Activated naive CD4-positive, alpha-beta T cell (primary cell): ENCODE measurements at places on chromosomes 3 and 15.

GRCh38 chr3:190716961-190717360, 145.5 kb downstream of the GMNC start:
- no peak for DNase-seq

GRCh38 chr3:72114773-72115172, 329.8 kb upstream of the PROK2 start:
- DNase-seq = no peak

DNA sequence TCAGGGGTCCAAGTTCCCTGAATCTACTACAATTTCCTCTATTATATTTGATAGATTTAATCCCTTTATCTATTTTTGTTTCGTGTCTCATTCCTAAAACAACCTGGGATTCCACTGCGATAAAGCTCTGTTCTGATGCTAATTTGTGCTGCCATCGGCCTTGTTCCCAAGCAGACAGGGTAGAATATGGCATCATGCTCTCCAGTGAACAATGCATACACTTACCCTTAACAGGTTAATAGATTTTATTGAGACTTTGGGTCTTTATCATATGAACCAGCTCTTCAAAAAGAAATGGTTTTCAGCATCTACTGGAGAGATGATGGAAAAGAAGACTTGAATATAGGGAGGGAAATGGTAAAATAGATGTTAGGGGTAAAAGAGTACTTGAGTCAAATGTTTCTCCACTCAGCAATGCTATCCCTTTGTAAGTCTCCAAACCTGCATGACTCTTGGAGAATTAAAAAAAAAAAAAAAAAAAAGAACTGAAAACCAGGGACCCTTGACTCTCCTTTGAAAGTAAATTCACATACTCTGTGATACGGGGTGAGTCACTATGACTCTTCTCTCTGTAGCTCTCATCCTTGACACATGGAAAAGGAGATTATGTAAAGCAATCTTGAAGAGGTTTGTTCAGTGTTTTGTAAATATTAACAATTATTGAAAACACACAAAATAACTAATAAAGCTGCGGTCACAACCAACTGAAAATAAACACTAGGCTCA, 268.8 kb downstream of the ZBTB20 start:
- DNase-seq = no peak

DNA sequence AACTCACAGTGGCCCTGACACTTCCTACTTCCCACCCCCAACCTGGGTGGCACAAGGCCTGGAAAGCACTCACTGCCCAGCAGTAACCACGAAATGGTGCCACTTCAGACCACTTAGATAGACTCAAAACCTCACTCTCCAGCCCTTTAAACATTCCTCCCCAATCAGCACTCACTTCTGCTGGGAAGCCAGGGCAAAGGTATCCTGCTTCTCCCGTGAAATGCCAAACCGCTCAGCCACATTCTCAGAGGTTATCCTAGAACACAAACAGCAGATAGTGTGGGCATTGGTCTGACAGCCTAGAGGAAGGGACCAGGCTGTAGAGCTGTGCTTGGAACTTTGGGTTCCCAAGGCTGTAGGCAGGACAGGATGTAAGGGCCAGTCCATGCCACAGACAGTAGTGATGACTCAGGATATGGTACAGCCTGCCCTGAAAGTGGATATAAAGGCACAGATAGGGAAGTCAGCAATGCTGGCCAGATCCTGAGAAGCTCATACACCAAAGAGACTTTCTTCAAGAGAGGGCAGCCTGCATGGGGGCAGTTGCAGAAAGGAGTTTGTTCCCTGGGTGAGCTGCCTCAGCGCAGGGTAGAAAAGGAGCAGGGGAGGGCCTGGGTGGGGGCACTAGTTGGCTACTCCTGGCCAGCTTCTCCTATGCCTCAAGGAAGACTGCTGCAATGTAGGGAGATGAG, 9.2 kb downstream of the ACAA1 start:
- no peak for DNase-seq

- DNase-seq = no peak
Observed at GRCh38 chr3:14418296-14419250, 16.2 kb downstream of the SLC6A6 start.

- no peak for DNase-seq
Observed at GRCh38 chr15:99476413-99477222, 89.2 kb upstream of the MEF2A start.

DNA sequence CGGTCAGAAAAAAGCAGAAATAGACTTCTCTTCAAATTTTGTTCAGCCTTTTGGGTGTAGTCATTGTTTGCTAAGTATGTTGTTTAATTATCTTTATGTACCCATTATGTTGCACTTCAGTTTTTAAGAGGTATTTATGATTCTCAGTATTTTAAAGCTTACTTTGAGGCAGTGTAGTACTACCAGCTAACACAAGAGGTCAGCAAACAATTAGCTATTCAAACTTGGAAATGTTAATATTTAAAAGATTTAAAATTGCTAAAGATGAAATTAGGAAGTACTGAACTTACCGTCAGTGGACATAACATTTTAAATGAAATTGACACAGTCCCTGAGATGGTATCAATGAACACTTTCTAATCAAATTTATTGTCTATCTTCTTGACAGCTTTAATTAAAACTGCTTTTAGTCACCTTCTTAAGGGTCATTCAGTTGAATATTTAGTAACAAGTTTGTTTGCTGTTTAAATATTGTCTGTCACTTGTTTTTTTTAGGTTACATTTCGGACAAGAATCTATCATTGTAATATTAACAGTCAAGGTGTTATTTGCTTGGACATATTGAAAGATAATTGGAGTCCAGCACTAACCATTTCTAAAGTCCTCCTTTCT, 28.1 kb downstream of the NKIRAS1 start:
- no peak for DNase-seq

- DNase-seq = no peak
Observed at GRCh38 chr3:25679166-25679565, 14.5 kb upstream of the TOP2B start.

DNA sequence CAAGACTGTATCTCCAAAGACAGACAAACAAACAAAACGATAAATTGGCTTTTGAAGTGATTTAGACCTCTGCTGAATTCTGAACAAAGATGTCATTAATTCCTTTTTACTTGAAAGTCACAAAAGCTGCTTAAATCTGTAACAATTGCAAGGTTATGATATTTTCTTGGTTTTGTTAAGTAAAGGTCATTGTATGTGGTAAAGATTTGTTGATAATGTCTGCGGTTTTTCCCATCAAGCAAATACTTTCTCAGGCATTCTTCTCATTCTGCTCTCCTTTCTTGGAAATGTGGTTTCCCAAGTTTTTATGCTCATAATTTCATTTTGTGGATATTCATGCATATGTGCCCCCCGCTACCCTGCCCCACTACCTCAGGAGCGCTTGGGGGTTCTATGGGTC, 116.5 kb downstream of the SLMAP start:
- DNase-seq = no peak

- no peak for DNase-seq
Observed at GRCh38 chr3:43327582-43327979, 41.2 kb downstream of the SNRK start.

- DNase-seq = no peak
Observed at GRCh38 chr3:15443826-15444524, 16.6 kb downstream of the EAF1 start.

GRCh38 chr3:123997543-123997942, 5.6 kb upstream of the ROPN1 start:
- DNase-seq = no peak

DNA sequence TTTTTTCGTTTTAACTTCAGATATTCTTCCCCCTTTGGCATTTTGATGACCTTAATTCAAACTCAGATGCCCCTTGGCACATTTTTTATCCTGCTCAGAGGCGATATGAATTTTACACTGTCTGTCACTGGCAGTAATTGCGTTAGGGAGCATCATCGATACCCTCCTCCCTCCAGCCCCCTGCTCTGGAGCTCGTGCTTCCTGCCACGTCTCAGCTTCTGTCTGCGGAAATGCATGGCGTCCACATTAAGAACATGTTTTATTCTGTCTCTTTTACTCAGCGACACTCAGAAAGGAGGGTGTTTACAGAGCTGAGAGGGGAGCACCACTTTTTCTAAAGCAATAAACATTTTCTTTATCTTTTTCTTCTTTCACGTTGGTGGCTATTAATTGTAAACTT, 254.2 kb downstream of the EBLN2 start:
- no peak for DNase-seq

- no peak for DNase-seq
Observed at GRCh38 chr3:12424635-12425319, 59.5 kb upstream of the TSEN2 start.

GRCh38 chr15:58522865-58523264, 91.1 kb downstream of the LIPC start:
- DNase-seq = no peak

- DNase-seq = no peak
Observed at GRCh38 chr3:4935347-4935746, 43.9 kb upstream of the BHLHE40 start.

DNA sequence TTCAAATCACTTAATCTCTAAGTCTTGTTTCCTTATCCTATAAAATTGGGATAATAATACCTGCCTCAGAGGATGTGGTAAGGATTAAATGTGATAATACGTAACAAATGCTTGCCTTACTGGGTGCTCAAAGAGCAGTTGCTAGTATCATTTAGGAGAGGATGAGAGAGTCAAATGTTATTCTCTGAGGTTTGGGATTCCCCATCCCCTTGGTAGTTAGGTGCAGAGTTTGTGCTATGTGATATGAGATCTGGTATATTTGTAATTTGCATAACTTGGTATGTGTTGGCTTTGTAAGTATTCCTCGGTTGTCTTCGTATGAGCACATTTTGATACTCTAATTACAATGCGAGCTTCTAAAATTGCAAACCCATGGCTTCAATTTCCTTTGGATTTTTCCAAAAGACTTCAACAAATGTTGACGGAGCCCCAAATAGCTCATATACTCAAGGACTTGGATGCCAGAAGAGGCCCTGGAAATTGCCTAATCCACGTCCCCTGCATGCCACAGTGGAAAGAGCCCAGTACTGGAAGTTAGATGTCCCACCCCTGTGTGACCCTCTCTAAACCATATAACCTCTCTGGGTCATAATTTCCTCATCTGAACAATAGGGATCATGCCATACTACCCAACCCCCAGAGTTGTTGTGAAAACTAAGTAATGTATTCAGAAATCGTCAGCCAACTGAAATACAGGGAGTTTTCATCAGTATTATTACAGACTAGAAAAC, 85.0 kb downstream of the FBN1 start:
- DNase-seq = no peak

DNA sequence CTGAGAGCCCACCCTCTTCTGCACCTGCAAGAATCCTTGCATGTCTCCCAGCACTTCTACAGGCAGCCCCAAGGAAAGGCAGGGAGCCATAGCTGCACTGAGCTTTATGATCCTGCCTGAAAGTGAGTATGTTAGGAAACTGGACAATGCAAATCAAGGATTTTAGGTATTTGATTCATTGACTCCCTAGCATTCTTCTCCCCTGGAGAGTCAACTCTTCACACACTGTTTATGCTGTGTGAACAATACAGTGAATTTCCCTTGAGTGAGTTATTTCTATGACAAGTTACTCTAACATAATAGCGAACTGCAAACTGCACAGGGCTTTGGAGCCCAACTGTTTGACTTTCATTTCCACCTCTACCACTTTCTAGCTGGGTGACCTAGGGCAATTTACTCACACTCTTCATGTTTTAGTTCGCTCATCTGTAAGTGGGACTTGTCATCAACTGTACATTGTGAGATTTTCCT, 96.0 kb upstream of the PHLDB2 start:
- no peak for DNase-seq

- no peak for DNase-seq
Observed at GRCh38 chr3:53235545-53235944, 20.3 kb downstream of the TKT start.

DNA sequence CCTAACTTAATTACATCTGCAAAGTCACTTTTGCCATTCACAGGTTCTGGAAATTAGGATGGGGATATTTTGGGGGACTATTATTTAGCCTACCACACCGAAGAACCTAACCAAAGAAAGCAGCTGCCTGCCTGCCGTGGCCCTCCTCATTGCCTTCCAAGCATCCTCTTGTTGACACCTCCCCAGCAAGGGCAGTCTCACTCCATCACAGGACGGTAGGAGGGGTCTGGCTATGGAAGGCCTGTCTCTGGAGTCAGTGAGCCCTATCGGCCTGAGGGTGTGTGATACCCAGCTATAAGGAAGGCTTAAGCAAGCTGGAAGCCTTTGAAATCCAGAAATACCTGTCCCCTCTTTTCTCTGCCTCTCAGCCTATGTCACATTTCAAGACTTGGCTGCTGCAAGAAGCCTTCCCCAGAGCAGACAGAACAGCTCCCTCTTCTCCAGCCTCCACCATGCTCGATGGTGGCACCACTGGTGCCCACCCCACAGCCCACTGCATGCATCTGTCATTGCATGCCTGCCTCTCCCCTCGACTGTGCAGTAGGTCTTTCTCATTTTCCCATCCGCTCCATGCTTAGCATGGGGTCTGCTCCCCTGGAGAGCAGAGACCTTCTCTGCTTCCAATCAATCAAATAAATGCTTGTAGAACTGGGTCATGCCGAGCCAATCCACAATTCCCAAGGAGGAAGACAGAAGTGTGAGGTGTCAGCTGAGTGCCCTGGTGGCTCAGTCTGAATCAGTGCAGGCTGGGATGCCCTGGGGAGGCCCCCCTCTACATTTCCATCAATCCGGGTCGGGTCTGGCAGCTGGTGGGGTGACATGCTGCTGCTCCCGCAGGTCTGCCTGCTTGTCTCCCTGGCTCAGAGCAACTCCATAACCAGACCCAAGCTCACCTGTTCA, 23.9 kb upstream of the LOXL1 start:
- no peak for DNase-seq

GRCh38 chr3:46868287-46868686, 5.0 kb upstream of the MYL3 start:
- DNase-seq = no peak

GRCh38 chr15:100400996-100401395, 59.2 kb upstream of the ADAMTS17 start:
- no peak for DNase-seq

DNA sequence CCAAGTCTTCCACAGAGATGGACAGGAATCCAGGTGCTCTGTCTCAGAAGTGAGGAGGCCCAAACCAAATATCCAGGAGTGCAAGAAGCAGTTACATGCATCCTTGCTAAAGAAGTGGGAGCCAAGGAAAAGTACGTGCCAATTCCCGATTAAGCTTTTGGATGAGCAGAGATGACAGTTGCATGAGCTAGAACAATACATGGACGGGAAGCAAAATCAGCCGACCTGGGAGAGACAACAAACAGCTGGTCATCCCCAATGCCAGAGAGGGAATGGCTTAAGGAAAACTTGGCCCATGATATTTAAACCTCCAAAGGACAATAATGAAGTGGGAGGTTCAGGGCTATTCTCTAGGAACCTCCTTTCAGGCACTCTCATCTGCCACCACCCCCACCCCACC, 86.0 kb upstream of the ABHD17C start:
- DNase-seq = no peak

GRCh38 chr15:62853114-62853840, 189.3 kb upstream of the TPM1 start:
- no peak for DNase-seq

GRCh38 chr15:68176601-68177000, 28.5 kb downstream of the CALML4 start:
- no peak for DNase-seq
